DMS79 treated with DMSO at 0.1 percent for 48 hours (cell line): ENCODE measurements at places on chromosomes 12 and 14.

- DNase-seq = no peak
Observed at GRCh38 chr12:47686645-47687240, 19.1 kb downstream of the RPAP3 start.

- DNase-seq = no peak
Observed at GRCh38 chr12:76176940-76177339, 92.5 kb upstream of the NAP1L1 start.

DNA sequence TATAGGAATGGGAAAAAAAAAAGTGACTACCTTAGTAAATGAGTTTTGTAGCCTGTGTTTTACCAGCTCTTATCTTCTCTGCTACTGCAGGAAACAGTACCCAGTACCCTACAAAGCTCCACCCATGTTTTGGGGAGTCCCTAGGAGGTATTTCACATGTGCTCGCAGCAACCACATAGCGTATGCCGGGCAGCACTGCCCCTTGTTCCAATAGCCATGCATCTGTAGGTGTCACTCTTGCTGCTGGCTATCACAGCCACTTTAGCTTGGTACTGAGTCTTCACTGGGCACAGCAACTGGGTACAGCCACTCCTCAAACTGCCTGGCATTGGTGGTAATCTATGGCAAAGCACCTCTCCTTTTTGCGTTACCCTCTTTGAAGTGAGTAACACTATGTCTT is 2.0 kb upstream of the MDM1 start:
- no peak for DNase-seq

DNA sequence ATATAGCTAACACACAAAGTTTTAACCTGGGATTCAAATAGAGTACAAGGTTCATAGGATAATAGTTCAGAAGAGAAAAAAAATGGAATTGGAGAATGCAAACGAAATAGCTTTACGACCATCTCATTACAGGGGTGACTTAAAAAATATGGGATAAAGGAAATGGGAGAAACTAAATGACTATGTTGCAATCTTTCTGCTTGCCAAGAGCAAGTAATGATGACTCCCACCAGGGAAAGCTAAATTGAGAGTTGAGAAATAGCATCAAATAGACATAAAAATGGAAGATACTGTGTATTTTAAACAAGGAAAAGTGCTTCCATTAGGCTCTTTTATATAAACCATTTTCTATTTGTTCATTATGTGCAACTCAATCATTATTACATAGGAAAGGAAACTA is 155.7 kb upstream of the ATXN7L3B start:
- DNase-seq = no peak

GRCh38 chr12:10749700-10750384 is 26.7 kb upstream of the YBX3 start:
- DNase-seq = peak; percentile 78

GRCh38 chr12:63869656-63870055 is 25.2 kb downstream of the SRGAP1 start:
- no peak for DNase-seq

DNA sequence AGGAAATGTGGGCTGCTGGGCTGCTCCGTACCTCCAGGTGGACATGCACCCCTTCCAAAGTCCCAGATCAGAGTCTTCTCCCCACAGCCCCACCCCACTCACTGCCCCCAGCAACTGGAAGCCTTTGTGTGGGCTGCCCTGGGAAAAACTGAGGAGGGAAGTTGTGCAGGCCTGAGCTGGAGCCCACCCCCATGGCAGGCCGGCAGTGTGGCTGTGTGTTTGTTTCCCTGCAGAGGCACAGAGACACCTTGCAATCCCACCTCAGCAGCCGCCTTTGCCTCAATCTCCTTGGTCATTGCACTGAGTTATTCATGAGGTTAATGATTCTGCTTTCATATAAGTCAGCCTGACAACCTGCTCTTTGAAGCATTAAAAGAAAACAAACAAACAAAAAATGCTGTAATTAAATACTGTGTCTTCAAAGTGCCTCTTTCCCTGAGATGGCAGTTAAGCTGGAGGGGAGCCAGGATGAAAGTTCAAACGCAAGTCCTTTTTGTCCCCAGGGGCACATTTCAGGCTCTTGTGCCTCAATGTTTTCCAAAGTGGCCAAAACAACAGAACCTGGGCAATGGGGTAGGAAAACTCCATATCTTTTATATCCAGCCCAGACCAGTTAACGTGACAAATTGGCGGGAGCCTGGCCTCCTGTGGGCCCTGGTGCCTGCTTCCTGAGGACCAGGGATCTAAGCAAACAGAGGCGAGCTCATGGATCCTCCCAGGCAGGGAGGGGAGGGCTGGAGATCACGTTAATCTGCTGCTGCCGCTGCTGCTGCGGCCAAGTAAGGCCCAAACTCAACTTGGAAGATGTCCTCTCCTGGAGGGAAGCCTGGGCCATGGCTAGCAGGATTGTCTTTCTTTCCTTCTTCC is 51.9 kb upstream of the TSPAN11 start:
- DNase-seq = peak; percentile 97
